ENCODE measurements at places on chromosomes 13 and 19.

GRCh38 chr13:46495651-46496050 is 57.3 kb upstream of the LRCH1 start:
- DNase-seq: no peak

DNA sequence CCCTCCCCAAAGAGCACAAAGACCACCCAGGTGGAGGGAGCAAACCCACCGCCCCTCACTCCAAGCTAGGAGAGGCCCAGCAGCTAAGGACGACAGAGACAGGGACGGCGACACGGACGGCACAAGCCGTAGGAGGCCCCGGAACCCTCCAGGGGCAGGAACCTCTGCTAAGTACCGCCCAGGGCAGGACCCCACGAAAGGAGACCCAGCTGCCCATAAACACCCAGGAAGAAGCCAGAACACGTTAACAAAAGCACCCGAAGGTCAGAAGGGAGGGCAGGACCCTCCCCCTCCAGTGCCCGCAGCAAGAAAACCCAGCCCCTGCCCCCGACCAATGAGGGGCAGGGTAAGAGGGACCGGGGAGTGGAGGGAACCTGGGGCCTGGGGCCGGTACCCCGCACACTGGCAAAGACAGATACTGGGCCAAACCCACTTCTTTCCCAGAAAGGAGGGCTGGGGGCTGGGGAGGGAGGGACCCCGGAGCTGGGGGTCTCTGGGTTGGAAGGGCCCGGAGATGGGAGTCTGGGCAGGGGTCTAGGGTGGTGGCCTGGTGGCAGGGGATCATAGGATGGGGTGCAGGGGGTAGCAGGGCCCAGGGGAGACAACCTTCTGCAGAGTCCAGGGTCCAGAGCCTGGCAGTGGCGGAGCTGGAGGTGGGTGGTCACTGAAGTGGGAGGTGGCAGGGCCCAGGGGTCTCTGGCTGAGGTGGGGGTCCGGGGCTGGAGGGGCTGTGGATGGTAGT is 2.4 kb downstream of the BTBD2 start:
- DNase-seq: no peak

- DNase-seq: no peak
Observed at GRCh38 chr13:80359778-80360452, 19.0 kb upstream of the SPRY2 start.

GRCh38 chr13:98752467-98753290 is at the start of gene SLC15A1:
SLC15A1 (minus strand) TSS chr13:98752672; CDS start chr13:98752598, 74 bp downstream.
- DNase-seq: no peak

DNA sequence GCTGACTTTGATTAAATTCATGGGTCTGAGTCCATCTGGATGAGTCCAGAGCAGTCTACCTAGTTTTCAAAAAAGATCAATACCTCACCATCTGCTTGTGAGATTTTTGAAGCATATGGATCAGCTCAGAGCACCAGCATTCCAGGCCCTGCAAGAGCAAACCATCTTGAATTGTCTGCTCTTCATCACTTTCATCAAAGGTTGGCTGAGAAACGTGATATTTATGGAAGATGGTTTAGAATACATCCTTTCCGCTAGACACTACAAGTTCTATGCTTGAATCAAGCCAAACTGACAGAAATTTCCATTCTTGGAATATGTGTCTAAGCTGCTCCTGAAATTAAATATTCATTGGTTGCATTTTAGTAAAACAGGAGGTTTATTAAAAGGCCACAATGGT is 190.3 kb downstream of the KCNRG start:
- no peak for DNase-seq

DNA sequence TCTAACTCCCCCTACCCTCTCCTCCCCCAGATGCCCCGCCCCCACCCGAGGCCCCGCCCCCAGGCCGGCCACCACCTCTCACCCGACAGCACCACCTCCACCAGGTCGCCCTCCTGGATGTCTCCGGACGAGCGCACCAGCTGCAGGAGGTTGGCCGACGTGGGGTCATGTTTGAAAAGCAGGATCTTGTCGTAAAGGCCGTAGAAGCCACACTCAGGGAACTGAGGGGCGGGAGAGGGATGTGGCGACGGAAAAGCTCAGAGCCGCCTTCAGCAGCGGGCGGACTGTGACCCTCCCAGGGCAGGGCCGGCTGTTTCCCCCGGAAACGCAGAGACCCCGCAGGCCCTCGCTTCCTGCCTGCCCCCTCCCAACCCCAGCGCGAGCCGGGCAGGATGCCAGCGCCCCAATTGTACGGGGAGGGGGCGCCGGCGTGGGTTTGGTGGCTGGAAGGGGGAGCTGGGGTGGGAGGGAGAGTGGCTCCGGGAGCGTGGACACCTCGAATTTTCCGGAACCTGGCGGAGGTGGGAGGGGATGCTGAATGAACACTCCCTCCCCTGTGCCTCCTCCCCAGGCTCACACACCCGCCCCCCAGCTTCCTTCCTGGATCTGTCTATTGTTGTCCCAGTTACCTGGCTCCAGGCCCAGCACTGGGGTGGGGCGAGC is 3.0 kb downstream of the PRKD2 start:
- peak; percentile 64 for DNase-seq

- no peak for DNase-seq
Observed at GRCh38 chr19:50510700-50511068, 307 bp downstream of the JOSD2 start.

DNA sequence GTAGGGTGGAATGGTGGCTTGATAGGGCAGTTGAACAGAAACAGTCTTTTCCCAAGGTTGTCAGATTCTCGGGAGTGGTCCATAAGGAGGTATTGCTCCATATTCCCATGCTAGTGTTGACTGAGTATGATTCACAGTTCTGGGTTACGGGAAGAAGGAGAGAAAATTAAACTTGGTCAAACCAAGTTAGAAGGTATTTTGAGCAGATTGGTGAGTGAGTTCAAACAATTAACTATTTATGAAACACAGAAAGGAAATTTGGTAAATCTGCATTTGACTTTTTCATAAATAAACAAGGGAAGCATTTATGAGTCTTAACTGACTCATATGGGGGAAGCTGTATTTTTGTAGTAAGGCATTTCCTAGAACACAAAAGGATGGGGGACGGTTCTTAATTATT is 2419.4 kb downstream of the PCDH9 start:
- no peak for DNase-seq

GRCh38 chr13:91804724-91805123 is 406.3 kb downstream of the GPC5 start:
- no peak for DNase-seq

- no peak for DNase-seq
Observed at GRCh38 chr19:33280351-33280921, 21.9 kb downstream of the CEBPA start.

GRCh38 chr19:38404858-38405257 is 2.0 kb downstream of the FAM98C start:
- DNase-seq: no peak

GRCh38 chr19:8242211-8242821 is 33.1 kb downstream of the CERS4 start:
- no peak for DNase-seq

DNA sequence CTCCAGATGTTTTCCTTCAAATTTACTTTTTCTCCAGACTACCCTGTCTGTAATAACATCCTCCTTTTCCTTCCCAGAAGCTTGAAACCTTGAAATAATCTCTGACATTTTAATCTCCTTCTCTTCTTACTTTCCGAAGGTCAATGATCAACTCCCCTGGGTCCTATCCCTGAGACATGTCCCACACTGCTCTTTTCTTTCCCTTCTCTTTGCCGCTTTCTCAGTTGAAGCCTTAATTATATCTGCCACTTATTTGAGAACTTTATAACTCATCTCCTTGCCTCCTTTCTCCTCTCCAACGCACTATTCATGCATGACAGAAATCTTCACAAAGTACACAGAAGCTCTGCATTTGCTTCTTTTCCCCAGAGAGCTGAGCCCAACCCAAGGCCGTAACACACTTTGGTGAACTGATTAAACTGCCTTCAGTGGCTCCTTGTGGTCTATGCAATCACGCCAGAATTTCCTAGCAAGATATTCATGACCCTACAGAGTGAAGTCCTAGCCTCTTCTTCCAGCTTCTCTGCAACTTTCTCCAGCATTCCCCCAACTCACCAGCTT is 9.2 kb upstream of the WASF3 start:
- no peak for DNase-seq

DNA sequence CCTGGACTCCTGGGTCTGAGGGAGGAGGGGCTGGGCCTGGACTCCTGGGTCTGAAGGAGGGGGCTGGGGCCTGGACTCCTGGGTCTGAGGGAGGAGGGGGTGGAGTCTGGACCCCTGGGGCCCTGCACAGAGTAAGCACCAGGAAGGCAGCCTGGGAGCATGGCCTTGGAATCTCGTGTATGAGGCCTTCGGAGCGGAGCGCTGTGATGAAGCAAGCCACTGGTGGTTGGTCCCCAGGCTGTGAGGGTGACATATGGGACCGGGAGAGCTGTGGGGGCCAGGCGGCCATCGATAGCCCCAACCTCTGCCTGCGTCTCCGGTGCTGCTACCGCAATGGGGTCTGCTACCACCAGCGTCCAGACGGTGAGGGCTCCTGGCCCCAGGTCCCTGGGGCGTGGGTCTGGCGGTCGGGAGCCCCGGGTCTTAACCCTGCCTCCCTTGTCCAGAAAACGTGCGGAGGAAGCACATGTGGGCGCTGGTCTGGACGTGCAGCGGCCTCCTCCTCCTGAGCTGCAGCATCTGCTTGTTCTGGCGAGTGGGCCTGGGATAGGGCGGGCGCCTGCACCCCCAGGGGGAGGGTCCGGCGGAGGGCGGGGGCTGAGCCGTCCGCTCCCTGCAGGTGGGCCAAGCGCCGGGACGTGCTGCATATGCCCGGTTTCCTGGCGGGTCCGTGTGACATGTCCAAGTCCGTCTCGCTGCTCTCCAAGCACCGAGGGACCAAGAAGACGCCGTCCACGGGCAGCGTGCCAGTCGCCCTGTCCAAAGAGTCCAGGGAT is 918 bp downstream of the TMEM190 start:
- DNase-seq: no peak

DNA sequence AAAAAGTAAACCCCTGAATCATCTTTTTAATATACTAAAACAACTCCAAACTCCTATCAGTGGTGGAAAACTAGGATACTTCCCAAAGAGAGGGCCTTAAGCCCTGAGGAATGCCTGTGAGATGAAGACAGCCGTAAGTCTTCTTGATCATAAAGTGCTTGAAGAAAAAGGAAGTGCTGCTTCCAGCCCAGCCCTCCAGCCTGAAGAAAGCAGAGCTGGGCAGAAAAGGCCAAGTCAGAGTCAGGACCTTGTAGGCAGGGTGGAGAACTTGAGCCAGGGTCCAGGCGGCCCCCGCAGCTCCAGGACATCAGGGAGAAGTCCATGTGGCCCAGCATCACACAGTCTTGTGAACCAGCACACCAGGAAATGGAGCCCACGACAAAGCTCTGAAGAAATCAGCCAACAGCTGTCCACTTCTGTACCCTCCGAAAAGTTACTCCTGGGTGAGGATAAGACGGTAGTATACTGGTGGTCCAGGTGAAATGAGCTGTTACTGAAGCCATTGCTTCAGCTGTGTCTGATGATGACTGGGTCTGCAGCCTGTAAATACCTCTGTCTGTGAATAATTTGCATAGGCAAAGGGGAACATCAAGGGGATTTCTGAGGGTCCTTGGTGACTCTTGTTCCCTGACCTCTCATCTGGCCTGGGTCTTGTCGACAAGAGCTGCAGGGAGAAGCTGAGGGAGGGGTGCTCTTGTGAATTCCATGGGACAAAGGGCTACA is 18.7 kb upstream of the CRYL1 start:
- no peak for DNase-seq

DNA sequence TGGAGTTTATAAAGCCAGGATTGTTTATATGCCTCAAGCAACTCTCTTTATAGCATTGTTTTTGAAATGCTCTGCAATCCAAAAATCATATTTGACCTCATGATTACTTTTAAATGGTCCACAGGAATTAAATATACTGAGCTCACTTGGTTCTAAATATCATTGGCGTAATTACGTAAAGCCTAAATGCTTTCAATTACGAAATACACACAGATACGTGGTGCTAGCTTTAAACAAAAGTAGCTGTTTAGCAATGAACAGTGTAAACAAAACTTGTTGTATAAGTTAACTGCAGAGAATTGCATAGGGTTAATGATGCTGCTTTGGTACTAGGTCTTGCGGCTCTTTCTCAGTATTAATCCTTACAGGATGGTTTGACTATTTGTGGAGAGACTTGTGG is 346.6 kb downstream of the COG6 start:
- no peak for DNase-seq

DNA sequence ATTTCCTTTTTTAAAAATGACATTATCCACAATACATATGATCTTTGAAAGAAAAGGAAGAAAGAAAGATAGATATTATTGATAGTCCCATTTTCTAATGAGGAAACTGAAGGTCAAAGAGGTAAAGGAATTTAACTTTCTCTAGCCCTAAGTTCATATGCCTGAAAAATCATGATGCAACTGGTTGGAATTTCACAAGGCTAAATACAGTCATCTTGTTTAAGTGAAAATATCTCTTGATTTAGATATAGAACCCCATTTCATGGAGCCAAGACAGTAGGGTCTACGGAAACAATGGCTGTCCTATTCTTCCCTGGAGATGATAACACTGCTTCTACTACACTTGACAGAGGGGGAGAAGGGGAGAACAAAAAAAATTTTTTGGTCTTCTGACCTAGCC is 366.2 kb downstream of the DNAJC15 start:
- no peak for DNase-seq

DNA sequence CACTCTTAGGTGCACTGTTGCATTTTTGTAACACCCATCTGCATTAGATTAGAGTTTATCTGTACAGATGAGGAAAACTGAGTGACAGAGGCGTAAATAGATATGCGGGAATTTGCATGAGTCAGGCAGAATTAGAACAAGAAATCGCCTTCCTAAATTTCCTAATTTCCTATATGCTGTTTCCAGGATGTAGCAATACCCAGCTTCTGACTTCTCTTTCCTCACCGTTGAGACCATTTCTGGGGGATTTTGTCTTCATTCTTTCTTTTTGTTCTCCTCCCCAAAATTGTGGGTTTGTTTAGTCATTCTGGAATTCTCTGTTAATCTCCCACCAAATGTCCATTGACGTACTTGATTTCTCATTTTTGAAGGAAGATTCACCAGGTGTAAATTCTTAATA is 10.6 kb upstream of the ZNF792 start:
- no peak for DNase-seq

DNA sequence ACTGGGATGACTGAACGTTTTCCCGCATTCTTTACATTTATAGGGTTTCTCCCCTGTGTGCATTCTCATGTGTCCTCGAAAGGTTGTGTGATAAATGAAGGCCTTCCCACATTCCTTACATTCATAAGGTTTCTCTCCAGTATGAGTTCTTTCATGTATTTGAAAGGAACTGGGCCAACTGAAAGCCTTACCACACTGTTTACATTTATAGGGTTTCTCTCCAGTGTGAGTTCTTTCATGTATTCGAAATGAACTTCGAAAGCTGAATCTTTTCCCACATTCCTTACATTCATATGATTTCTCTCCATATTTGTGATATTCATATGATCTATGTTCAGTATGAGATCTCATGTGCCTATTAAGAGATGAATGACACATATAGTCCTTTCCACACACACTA is 19.4 kb downstream of the ZNF709 start:
- no peak for DNase-seq
